Cerebellum (tissue), 4 donors: ENCODE measurements at places on chromosomes 3 and 15.

DNA sequence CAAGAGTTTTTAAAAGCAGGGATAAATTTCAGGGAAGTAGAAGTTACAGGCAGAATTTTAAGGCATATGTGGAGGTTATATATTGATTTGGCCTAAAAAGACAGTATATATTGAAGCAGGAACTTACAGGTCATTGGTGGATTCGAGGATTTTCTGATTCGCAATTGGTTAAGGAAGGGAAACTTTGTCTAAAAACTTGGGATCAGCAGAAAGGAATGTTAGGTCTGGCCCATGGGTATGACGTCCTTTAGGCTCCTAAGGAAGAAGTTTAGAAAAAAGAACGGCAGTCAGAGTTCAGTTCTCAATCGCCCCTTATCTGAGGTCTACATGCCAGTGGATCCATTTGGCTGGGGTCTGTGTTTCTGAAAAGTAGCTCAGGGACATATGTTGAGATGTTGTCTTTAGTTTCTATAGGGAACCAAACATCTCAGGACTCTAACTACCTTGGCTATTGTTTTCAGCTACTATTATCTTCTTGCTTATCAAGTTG is 33.2 kb upstream of the ACP3 start:
- no peak for DNase-seq

DNA sequence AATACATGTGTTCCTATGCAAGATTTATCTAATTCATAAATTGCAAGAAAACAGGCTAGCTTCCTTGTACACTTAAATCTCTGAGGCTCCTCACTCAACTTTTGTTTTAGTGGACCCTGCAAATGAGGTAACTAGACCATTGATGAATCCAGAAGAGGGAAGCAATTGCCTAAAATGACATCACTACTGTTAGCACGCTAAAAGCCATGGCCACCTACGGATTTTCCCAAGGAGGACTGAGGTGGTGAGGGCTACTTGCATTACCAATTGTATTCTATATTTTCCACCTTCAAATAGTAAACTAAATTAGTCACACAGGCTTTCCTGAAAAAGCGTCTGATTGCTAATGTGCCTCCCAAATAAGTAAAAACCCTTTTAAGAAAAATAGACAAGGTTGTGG is 140.7 kb downstream of the GADL1 start:
- DNase-seq: no peak

DNA sequence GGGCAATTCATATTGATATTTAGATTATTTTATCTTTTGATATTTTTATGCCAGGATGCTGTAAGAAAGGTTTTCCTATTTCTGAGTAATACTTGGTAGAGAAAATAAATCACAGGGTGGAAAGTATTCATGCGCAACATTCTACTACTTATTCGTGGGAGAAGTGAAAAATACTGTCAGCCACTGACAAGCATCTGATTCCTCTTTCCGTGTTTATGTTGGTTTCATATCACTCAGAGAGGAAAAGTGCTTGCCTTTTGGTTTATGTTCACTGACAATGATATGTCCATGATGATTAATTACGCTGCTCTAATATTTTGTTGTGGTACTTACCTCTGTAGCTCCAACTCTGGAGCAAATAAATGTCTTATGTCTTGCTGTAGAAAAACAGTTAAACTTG is 429.4 kb downstream of the EDEM1 start:
- DNase-seq: no peak

GRCh38 chr3:148950806-148951205 is 40.5 kb upstream of the GYG1 start:
- DNase-seq: no peak

GRCh38 chr15:23866832-23867231 is 179.7 kb upstream of the NDN start:
- DNase-seq: no peak

DNA sequence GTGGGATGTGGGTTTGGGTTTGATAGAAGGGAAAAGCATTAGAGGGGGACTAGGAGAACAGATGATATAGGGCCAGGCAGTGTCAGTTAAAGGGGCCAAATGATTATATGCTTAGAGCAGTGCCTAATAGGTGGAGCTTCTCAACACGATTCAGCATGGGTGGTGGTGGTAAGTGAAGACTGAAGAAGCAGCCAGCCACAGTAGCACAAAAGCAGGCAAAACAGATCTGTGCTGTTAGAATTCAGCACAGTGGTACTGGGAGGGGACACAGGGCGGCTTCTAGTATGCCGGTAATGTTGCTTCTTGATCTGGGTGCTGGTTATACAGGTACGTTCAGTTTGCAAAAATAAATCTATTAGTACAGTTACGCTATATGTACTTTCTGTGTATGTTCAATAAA is 25.5 kb downstream of the PDE8A start:
- DNase-seq: no peak
